ENCODE measurements at places on chromosomes 5 and 9. TPM values are rescaled to one million over a fixed set of nuclear protein-coding genes. Genes with fewer than 3 reads are reported as not detected.

GRCh38 chr9:32574858-32575257, 1.9 kb upstream of the NDUFB6 start:
- no peak for DNase-seq

DNA sequence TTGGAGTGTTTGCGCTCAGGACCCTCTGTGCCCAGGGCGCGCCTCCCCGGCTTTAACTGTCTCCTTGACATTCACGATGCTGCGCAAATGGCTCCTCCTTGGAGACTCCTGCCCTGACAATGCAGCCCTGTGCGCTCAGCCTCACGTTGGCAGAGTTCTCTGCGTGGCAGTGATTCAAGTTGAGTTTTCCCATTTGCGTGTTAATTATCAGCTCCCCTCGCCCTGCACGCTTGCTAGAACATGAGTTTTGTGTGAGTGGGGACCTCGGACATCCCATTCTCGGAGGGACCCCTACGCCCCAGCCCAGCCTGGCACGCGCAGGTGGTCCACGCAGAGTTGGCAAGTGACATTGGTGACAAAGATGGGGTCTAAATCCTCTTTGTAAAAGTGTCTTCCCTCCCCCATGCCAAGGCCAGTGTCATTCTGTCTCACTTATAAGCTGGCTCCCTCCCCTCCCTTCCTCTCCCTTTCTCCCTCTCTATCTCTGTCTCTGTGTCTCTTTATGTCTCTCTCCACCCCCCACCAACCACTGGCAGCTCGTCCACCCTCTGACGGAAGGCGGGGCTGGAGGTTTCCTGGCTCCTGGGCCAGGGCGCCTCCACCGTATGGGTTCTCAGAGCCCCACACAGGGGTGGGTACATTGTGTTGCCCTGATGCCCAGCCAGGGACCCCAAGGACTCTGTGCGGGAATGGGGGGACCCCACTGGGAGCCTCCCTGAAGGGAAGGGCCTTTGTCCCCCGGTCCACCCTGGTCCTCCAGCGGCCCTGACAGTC, 169.3 kb downstream of the OLFM1 start:
- DNase-seq, result no peak

DNA sequence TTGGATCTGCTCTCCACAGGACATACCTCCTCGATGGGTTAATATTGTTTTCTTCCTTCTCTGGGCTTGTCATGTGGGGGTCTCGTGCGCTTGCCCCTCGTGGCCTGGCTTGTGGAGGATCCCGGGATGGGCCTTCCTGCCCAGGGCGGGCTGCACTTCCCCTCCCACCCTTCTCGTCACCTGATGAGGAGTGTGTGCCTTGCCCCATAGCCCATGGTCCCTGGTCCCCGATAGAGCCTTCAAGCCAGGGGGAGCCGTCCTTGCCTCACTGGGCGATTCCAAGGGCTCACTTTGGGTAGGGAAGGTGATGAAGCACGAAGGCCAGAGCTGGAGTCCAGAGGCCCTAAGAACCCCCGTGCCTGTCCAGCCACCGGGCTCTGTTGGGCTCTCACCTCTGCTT, 28.7 kb downstream of the DYNC2I2 start:
- no peak for DNase-seq

DNA sequence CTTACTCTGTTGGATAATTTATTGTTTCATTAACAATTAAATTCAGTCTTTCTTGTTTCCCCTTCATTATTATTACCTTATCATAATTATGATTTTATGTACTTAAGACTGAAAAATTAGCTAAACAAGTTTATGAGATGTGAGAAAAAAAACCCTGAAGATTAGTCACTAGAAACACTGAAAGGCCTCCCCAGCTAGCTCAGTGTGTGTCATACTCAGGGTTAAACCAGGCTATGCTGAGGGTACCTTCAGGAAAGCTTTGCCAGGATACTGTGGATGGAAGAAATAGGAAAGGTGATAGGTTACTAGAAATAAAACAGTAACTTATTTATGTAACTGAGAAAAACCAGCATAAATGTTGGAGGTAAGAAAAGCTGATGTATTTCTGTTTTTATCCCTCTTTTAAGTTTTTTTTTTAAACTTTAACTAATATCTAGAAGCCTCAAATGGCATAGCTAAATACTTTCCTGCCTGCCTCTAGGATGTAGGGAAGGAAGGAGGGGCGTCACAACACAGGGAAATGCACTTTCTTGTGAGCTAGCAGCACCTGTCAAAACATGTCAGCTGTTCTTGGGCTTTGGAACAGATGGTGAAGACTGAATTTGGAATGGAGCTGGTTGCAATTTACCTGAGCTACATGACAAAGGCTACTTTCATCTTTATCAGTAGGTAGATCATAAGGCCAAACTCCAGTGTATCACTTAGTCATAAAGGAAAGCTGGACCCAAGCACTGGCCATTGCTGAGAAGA, 24.2 kb downstream of the NMRK1 start:
- no peak for DNase-seq

GRCh38 chr9:136026266-136026942, 65.2 kb upstream of the UBAC1 start:
- no peak for DNase-seq

DNA sequence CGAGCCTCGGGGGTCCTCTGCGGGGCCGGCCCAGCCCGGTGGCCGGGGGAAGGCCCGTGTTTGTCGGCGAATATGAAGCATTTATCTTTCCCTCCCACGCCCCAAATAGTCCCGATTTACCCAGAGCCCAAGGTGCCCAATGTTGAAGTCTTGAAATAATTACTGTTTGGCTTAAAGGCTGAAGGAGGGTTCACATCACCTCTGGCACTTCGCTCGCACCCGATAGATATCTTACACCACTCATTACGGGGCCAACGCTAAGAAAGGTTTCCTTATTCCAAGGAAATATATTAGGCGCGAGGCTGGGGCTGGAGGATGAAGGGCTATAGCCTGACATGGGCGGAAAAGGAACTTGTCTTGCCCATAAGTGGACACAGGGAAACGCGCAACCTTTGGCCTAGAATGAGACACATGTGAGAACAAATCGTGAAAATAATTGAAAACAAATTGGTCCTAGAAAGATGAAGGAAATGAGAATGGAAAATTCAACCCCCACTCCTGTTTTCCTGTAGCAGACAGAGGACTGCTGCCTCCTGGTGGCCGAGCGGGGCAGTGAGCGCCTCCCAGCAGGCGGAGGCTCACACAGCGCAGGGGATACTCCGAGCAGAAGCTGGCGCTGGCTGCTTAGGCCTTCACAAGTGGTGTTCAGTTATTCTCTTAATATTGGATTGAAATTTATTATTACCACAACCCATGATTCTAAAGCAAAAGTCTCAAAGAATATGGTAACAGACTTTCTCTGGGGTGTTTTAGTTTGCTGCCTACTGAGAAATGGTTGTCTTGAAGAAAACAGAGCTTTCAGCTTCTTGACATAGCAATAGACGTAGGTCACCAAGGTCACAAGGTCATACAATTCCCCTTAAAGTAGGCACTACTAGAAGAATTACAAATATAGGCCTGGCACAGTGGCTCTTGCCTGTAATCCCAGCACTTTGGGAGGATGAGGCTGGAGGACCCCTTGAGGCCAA, 7.9 kb downstream of the CCL21 start:
- DNase-seq, result peak; percentile 92

GRCh38 chr5:124606093-124606492, 140.3 kb downstream of the ZNF608 start:
- DNase-seq, result no peak

DNA sequence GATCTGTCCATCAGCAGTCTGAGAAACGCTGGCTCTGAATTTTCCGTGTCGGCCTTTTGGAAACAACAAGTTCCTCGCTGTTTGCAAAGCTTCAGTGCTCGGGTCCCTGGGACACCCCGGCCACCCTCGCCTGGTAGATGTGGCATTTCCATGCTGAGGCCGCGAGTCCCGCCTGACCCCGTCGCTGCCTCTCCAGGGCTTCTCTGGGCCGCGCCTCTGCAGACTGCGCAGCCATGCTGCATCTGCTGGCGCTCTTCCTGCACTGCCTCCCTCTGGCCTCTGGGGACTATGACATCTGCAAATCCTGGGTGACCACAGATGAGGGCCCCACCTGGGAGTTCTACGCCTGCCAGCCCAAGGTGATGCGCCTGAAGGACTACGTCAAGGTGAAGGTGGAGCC, 4.7 kb downstream of the NTNG2 start:
- no peak for DNase-seq

The PCDHB14 gene
- polyA plus RNA-seq, result 5.3 TPM

The SPINK13 gene
- polyA plus RNA-seq, result not detected

The NRG2 gene
- 1.4 TPM for polyA plus RNA-seq

The NUTM2F gene
- not detected for polyA plus RNA-seq

The PCDHGA12 gene
- polyA plus RNA-seq, result 2.3 TPM

All from muscle of back (tissue), 13 donors.